Upper lobe of right lung (tissue), 1 donor: ENCODE measurements at places on chromosomes 7 and 10. TPM values are rescaled to one million over a fixed set of nuclear protein-coding genes. Genes with fewer than 3 reads are reported as not detected.

- no peak for DNase-seq
- no peak overlapping the region for H3K4me3 ChIP-seq
- no peak overlapping the region for H3K27ac ChIP-seq
- H3K27me3 ChIP-seq: no peaks in the 10 kb centered on the region
- H3K4me1 ChIP-seq: peaks cover 5% of the 10 kb centered on the region
These were observed 45.3 kb downstream of the FAM13C start for GRCh38 chr10:59317066-59317465.

DNA sequence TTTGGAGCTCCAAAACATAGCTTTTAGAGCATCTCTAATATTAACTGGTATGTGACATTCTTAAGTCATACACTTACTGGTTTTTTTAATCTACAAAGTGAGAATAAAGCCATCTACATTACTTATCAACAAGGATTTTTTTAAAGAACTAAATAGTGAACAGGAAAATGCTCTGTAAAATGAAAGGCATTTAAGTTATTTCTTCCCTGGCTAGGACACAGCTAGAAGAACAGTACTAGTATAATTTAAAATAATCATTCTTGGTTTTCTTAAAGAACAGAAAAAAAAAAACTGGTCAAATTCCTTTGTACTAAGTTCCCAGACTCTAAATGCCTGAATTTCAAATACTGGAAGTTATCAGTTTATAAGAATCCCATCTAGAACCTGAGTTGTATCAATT lies 139.5 kb downstream of the SRPK2 start:
- no peaks in the 10 kb centered on the region for H3K36me3 ChIP-seq
- H3K4me3 ChIP-seq: no peak overlapping the region
- no peak overlapping the region for H3K27ac ChIP-seq
- no peaks in the 10 kb centered on the region for H3K4me1 ChIP-seq
- DNase-seq: no peak

DNA sequence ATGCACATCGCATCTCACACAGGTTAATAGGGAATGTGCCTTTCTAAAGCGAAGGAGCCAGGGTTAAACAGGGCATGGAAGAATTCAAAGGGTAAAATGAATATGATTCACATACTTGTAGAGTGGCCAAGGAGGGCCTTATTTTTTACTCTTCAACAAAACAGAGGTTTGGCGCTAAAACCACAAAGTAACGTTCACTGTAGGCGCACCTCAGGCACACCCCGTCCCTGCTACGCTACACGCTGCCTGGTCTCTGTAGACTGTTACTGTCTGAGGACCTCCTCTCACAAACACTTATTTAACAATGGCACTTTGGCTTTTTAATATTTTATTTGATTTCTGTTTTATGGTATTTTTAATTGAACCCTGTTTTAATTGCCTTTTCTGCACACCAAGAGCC lies 462.1 kb upstream of the GALNT17 start:
- H3K36me3 ChIP-seq: no peaks in the 10 kb centered on the region
- H3K27ac ChIP-seq: no peak overlapping the region
- H3K27me3 ChIP-seq: no peaks in the 10 kb centered on the region
- H3K4me1 ChIP-seq: no peaks in the 10 kb centered on the region
- DNase-seq: no peak
- H3K4me3 ChIP-seq: no peak overlapping the region

DNA sequence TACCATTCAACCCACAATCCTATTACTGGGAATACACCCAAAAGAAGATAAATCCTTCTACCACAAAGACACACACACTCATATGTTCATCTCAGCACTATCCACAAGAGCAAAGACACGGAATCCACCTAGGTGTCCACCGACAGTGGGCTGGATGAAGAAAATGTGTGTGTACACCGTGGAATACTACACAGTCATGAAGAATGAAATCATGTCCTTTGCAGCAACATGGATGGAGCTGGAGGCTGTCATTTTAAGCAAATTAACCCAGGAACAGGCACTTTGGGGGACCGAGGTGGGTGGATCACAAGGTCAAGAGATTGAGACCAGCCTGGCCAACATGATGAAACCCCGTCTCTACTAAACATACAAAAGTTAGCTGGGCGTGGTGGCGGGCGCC lies 8.3 kb upstream of the FOXL3 start:
- H3K27me3 ChIP-seq: no peaks in the 10 kb centered on the region
- H3K4me3 ChIP-seq: no peak overlapping the region
- H3K4me1 ChIP-seq: no peaks in the 10 kb centered on the region
- H3K36me3 ChIP-seq: no peaks in the 10 kb centered on the region
- DNase-seq: no peak

DNA sequence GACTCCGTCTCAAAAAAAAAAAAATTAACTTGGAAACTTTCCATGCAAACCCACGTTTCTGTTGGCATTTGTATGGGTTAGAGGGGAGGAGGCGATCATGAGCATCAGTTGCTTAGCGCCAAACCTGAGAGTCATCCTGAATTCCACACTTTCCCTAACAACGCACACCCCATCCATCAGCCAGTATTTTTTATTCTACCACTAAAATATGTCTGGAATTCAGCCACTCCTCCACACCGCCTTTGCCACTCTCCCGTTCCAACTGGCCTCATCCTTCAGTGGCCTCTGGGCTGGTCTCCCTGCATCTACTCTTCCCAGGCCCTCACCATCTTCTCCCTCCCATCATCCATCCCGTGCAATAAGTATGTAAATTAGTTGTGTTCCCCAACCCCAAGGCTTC lies 4.7 kb upstream of the LMBR1 start:
- peaks cover 19% of the 10 kb centered on the region for H3K4me1 ChIP-seq
- H3K27ac ChIP-seq: no peak overlapping the region
- H3K27me3 ChIP-seq: no peaks in the 10 kb centered on the region
- no peak overlapping the region for H3K4me3 ChIP-seq
- H3K36me3 ChIP-seq: no peaks in the 10 kb centered on the region

GRCh38 chr7:33719059-33719581 lies 186.2 kb upstream of the BMPER start:
- no peaks in the 10 kb centered on the region for H3K27me3 ChIP-seq
- no peak for DNase-seq
- H3K36me3 ChIP-seq: no peaks in the 10 kb centered on the region
- H3K4me3 ChIP-seq: no peak overlapping the region
- H3K27ac ChIP-seq: peak overlapping the region; percentile 63

DNA sequence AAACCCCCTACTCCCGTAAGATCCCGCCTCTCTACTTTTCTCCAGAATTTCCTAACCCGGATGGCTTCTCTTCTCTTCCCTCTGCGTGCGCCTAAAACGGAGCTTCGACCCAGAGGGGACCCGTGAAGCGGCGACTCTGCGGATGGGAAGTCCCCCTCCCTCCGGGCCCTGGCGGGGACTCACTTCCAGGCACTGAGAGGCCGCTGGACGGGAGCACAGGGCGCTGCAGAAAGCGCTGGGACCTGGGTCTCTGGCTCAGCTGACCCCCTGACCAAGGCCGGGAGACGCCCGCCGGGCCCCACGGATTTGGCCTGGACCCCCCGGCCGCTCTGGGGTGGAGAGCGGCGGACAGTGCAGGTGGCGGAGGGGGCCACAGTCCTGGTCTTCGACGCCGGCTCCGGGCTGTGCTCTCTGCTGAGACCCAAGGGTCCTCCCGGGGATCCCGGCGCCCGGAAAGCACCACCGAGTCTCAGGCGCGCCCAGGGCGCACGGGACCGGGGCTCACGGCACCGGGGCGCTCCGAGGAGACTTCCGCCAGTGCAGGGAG lies 688 bp upstream of the FOXL3 start:
- no peak overlapping the region for H3K4me3 ChIP-seq
- H3K27me3 ChIP-seq: peaks cover 51% of the 10 kb centered on the region
- no peak overlapping the region for H3K27ac ChIP-seq
- H3K4me1 ChIP-seq: no peaks in the 10 kb centered on the region
- H3K36me3 ChIP-seq: no peaks in the 10 kb centered on the region

GRCh38 chr7:93178213-93178612 lies 30.0 kb upstream of the SAMD9L start:
- H3K36me3 ChIP-seq: no peaks in the 10 kb centered on the region
- H3K27ac ChIP-seq: no peak overlapping the region
- H3K4me3 ChIP-seq: no peak overlapping the region
- no peaks in the 10 kb centered on the region for H3K27me3 ChIP-seq
- no peaks in the 10 kb centered on the region for H3K4me1 ChIP-seq
- no peak for DNase-seq

DNA sequence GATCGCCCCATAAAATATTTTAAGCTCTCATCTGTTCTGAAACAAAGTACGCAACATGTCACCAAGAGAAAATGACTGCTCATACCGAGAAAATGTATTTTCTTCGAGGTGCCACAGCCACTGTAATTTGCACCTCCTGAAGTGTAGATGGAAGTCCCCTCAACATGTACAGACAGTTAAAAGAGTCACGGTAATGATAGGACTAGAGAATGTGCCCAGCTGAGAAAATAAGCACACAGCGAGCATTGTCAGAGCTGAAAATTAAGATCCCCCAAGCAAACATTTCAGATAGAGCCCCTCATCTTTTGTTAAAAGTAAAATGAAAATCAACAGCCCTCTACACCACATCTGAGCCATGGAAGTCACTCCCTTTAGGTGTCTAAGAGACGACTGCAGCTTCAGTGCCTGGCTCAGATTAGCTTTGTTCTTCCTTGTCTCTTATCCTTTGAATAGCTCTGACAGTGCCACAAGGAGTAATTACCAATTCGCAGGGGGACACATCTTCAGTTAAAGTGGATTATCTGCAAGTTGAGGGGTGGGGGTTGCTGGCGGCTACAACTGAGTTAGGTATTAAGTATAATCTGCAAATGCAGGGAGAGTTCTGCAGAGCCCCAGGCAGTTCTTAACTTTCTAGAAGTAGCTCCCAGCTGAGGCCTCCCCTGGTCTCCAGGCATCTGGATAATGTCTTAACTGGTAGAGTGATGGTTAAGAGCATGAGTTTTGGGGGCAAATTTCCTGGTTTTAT lies 222.7 kb upstream of the C7orf33 start:
- no peaks in the 10 kb centered on the region for H3K4me1 ChIP-seq
- H3K4me3 ChIP-seq: no peak overlapping the region
- no peak for DNase-seq
- H3K36me3 ChIP-seq: no peaks in the 10 kb centered on the region
- H3K27me3 ChIP-seq: no peaks in the 10 kb centered on the region
- no peak overlapping the region for H3K27ac ChIP-seq

DNA sequence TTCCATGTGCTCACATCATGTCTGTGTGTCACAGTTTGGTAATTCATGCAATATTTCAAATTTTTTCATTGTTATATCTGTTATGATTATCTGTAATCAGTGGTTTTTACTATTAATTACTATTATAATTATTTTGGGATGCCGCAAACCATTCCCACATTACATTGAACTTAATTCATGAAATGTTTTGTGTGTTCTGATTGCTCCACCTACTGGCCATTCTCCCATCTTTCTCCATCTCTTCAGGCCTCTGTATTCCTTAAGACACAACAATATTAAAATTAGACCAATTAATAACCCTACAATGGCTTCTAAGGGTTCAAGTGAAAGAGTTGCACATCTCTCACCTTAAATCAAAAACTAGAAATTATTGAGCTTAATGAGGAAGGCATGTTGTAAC lies 398.5 kb downstream of the PCDH15 start:
- H3K27ac ChIP-seq: no peak overlapping the region

DNA sequence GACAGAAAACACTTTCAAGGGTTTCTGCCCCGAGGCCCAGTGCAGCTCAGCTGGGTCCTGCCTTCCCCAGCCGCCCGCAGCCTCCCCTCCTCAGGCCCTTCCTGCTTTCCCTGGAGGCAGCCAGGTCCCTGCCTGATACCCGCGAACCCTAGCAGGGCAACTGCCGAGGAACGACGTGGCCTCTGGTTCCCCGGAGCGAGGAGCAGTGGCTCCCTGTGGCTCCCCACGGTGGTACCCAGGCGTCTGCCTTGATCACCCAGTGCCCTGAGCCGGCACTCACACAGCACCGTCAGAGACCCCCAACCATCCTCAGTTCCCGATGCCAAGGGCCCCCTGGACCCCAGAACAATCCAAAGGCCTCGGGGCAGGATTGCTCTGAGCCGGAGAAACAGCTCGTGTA lies 58.3 kb downstream of the CFAP46 start:
- H3K27ac ChIP-seq: no peak overlapping the region
- no peaks in the 10 kb centered on the region for H3K36me3 ChIP-seq
- no peak overlapping the region for H3K4me3 ChIP-seq
- peak; percentile 54 for DNase-seq

GRCh38 chr10:6473901-6474370 lies 106.1 kb downstream of the PRKCQ start:
- H3K4me1 ChIP-seq: no peaks in the 10 kb centered on the region
- no peaks in the 10 kb centered on the region for H3K36me3 ChIP-seq
- no peak overlapping the region for H3K27ac ChIP-seq
- DNase-seq: no peak
- no peak overlapping the region for H3K4me3 ChIP-seq
- H3K27me3 ChIP-seq: no peaks in the 10 kb centered on the region

DNA sequence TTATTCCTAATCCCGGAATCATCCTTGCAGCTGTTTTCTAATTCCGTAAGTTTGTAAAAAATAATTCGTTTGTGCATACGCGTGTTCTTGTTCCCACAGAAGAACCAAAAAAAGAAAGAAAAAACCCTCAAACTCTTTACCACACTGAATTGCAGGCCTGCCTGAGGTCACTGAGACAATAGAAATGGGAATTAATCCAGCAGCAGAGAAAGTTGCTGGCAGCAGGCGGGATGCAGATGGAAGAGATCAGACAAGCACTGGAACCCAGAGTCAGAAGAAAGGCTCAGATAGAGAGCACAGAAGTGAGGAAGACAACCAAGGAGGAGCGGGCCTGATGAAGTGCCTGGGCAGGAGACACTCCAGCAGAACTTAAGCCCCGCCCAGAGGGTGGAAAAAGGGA lies 141.5 kb upstream of the VWC2 start:
- H3K27ac ChIP-seq: no peak overlapping the region
- no peak for DNase-seq
- H3K4me3 ChIP-seq: no peak overlapping the region
- H3K4me1 ChIP-seq: no peaks in the 10 kb centered on the region
- no peaks in the 10 kb centered on the region for H3K36me3 ChIP-seq

- H3K4me1 ChIP-seq: peaks cover 5% of the 10 kb centered on the region
- no peaks in the 10 kb centered on the region for H3K27me3 ChIP-seq
- H3K36me3 ChIP-seq: no peaks in the 10 kb centered on the region
These were observed 80.0 kb upstream of the NPVF start for GRCh38 chr7:25308246-25308645.

The ASAH2 gene
- 1.5 TPM for total RNA-seq

The CPA4 gene
- not detected for total RNA-seq

The OR6B1 gene
- not detected for total RNA-seq

The TRPV6 gene
- 0.38 TPM for total RNA-seq
